ENCODE measurements at places on chromosomes 2 and 18.

- peak; percentile 14 for DNase-seq
Observed at GRCh38 chr2:149559341-149560068, 28.1 kb downstream of the MMADHC start.

DNA sequence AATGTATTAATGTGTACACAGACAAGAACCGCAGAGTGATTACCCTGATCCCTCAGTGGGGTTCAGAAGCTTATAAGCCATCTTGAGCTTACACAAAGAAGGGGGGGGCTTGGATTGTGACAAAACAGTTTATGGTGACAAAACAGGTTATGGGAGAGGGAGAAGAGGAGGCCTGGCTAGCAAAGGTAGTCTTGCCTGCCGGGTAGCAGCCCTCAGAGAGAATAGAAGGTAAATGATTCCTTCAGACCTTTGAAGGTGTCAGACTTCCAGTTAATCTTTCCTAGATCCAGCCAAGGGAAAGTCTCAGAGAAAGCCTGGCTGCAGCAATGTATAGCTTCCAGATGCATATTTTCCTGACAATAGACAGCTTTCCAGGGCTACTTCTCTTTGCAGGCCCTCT is 44.6 kb upstream of the RAPH1 start:
- peak; percentile 18 for DNase-seq

- no peak for DNase-seq
Observed at GRCh38 chr2:202049840-202050239, 16.2 kb downstream of the FZD7 start.

DNA sequence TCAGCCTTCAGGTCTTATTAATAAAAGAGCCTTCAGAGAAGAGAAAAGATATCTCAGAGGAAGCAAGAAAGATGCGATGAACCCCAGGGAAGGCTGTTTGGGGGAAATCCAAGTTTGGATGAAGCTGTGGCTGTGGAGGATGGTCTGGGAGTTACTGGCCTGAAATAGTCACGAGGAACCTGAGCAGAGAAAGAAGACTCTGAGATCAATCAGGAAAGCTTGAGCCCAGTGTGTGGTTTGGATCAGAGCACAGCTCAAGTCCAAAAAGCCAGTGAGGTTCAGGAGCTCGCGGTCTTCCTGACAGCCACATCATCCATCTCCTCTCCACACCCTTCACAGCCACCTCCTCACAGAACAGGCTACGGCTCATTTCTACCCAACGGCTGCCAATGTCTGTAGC is 87.4 kb upstream of the SERPINE2 start:
- no peak for DNase-seq

- DNase-seq = no peak
Observed at GRCh38 chr2:71667256-71668182, 214.2 kb downstream of the DYSF start.

DNA sequence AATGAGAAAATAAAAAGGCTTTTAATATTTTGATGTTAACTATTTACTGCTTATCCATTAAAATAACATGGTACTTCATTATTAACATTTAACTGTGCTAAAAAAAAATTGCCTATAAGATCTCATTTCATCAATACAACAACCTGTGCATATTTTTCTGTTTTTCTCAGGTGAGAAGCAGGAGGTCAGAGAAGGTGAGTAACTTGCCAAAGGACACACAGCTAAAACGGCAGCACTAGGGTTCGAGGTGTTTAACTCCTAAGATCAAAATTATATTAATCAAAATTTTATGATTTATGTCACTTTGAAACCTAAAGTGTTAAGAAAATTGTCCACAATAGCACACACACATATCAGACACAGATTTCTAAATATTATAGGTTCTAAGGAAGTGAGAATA is 366.0 kb downstream of the TGIF1 start:
- DNase-seq = no peak

DNA sequence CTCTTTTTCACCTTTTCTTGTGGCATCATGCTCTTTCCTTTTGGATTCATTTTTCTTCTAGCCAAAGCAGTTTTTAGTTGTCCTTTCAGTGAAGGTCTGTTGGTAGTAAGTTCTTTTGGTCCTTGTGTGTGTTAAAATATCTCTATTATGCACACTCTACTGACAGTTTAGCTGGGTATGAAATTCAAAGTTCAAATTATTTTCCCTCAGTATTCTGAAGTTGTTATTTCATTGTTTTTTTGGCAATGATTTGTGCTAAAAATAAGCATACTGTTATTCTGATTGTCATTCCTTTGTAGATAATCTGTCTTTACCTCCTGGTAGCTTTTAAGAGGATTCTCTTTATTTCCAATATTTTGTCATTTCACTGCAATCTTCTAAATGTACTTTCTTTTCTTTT is 53.1 kb upstream of the COX7A2L start:
- DNase-seq = no peak

Measured in ELF-1 (cell line).